NCI-H446 (cell line): ENCODE measurements at places on chromosomes 12 and 14.

DNA sequence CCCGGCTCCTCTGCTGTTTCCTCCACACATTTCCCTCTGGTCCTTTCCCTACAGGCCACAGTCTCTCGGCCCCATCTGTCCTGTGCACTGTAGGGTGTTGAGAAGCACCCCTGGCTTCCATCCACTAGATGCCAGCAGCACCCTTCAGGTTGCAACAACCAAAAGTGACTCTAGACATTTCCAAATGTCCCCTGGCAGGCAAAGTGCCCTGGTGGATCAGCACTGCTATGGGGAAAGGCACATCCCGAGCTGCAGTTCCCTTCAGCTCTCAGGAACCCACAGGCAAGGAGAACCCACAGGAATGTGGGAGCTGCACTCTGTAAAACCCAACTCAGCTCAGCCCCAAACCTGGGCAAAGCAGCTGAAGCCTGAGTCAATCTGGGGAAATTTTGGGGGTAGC lies 77.0 kb downstream of the RBM19 start:
- no peak for DNase-seq

DNA sequence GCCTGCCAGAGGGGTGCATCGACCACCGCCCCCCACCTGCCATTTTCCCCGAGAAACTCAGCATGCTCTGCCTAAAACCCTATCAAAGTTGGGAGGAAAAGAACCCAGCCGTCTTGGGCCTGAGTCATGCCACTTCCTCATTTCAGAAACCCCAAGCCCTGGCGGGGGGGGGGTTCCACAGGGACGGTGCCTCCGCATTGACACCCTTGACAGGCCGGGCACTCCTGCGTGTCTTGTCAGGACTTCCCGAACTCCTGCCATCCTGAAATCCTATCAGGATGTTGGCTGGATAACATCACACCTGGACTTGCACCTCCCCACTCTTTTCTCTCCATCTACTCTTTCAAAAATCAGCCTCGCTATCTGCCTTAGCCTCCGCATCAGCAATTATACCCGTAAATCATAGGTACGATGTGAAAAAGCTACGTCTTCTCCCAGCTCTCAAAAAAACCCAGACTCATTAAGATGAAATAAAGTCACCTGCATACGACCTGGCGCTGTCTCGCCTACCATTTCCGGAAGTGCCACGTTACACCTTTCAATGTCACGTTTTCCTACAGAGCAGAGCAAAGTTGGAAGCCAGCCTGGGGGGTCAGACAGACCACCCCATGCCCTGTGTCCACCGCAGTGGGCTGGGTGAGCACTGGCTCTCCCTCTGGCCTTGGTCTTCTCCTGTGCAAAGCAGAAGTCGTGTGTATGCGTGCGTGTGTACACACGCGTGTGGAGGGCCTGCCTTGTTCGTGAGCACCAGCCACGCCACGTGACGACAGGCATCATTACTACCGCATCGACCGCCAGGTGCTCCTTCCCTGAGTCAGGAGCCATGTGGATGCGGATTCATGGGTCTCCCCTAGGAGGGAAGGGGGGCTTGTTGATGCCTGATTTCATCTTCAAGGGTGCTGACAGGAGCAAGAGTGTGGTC lies 96.7 kb downstream of the RFLNA start:
- DNase-seq, result no peak

- DNase-seq, result no peak
Measured at GRCh38 chr12:96587691-96588090, 98.3 kb downstream of the CFAP54 start.

DNA sequence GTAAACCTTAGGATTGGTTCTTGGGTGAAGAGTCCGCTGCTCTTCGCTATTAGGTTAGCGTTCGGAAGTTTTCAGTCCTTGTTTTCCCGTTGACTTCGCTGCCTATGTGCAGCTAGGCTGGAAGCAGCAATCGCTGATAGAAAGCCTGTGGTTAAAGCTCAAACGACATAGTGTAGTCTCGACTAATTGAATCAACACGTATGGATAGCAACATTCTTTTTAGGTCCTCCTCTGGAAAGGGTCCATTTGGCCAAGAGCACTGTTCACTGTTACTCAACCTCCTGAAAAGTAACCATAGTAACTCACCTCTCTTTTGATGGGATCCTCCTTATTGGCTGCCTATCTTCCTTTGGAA lies 355.5 kb downstream of the SNAPC1 start:
- no peak for DNase-seq

DNA sequence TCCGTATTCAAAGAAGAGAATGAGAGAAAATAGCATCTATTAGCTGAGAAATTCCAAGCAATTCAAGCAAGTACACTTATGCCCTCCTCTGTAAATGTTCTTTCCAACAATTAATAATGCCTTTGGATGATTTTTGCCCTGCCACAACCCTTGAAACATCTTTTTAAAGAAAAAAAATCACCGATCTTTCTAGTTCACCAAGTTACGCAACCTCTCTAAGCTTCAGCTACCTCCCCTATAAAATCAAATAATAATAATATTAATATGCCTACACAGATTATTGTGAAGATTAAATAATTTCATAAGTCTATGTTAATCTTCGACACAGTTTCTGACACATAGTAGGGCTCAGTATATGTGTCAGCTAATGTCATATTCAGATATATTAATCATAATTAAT lies 19.1 kb downstream of the DEPDC4 start:
- no peak for DNase-seq

DNA sequence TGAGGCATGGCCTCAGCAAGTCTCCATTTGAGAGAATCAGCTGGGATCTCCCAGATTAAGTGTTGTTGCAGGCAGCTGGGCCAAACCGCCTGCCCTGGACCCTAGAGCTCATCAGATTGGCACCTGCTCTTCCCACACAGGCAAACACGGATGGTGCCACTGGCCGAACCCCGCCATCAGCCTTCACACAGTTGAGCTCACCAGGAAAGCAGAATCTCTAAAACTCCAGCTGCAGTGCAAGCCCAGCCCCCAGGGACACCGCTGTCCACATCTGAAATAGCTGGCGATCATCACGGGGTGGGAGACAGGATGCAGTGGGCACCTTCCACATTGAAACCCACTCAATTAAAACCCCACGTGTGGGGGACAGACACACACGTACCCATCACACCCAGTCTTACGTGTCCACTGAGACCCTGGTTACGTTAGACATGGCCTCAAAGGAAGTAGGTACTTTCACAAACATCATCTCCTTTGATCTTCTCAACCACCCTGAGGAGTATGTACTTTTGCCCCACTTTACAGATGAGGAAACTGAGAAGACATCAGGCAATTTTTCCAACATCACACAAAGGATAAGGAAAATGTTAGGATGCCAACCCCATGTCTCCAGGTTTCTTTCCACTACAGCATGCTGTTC lies 88.8 kb downstream of the SINHCAF start:
- no peak for DNase-seq
